ENCODE measurements at places on chromosomes 7 and 10. TPM values are rescaled to one million over a fixed set of nuclear protein-coding genes. Genes with fewer than 3 reads are reported as not detected.

Gene MUC12
- total RNA-seq: 0.14 TPM

Gene ZNF503
- total RNA-seq: 20.3 TPM

Gene SSC4D
- total RNA-seq: 3.6 TPM

Gene ANKRD61
- total RNA-seq: not detected

Gene TDRD1
- 0.28 TPM for total RNA-seq

Gene DMBT1
- under 0.01 TPM for total RNA-seq

Gene GBX1
- total RNA-seq: not detected

Gene EIF5AL1
- 0.14 TPM for total RNA-seq

Gene C7orf25
- total RNA-seq: 13.0 TPM

Gene STEAP1B
- 0.33 TPM for total RNA-seq

Gene OSBPL3
- total RNA-seq: 1.8 TPM

DNA sequence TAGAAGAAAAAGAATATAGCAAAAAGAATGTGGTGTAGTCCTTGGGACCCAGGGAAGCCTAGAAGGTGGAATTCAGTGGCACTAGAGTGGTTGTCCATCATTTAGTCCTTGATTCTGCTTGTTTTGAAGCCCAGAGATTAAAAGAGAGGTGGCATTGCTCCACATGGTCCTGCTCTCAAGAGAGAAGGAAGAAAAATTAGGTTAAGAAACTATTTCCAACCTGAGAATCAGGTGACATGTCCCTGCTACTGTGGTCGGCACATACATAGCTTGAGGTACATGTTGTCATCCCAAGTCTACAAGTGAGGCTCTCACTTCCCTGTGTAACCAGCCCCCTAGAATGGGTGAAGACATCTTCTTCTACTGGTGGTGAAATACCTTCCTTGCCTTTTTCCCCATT is at the start of gene OR9A2:
Gene OR9A2 (minus strand): TSS at position 101 of the 400 bp plus-strand sequence. CDS start 0 bp downstream, at position 101.
- DNase-seq: no peak

- DNase-seq: no peak
Measured at GRCh38 chr10:33818343-33818742, 483.9 kb upstream of the NRP1 start.

- no peak for DNase-seq
Measured at GRCh38 chr7:155371884-155372781, 74.5 kb downstream of the INSIG1 start.

GRCh38 chr7:142689439-142690120 is 59.7 kb upstream of the PRSS1 start:
- no peak for DNase-seq

DNA sequence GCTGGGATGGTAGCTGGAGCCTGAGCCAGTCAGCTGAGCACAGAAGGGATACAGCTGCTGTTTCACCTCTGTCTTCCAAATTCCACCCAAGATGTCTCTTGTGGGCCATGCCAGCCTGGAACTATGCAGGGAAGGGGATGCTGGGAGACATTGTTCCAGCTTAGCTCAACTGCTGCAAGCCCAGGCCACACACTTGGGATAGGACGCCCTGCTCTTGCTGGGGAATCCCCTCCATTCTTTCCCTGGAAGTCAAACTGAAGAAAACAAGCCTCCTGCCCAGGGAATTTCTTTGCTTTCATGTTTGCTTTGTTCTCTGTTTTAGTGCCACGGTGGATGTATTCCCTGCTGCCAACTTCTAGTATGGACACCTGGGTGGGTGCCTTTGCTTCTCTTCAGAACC is 55.2 kb upstream of the CDK13 start:
- no peak for DNase-seq

DNA sequence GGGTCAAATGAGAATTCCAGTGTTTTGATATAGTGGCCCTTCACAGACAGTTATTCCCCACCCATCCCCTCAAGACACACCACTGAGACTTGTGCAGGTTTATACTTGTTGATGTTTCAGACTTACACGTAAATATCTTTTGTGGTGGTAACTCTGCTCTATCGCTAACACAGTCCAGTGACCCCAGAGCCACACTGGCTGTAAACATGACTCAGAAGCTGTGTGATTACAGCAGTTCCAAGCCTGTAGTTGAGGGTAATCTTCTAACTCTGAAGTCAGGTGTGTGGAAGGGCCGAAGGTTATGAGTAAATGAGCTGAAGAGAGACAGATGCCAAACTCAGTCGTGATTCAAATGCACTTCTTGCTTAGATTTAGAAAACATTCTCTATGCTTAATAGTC is 19.4 kb downstream of the NOBOX start:
- peak; percentile 17 for DNase-seq

DNA sequence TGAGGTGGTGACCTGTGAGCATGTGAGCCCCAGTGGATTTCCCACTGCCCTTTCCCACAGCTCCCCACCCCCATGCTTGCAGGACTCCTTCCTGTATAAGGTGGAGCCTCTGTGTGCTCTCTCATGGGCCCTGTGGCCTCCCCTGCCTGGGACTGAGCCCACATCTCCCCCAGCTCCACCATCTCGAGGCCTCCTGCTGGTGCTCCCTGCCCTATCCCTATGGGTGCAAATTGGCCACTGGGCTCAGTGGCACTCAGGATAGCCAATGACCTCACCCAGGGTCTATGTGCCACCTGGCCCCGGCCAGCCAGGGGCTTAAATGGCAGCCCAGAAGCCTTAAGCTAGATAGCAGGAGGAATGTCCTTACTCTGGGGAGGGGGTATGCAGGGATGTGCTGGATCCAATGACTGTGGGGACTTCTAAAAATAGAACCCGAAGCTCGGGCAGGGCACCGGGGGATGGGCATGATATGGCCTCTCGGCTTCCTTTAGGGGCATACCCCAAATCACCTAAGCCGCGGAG is 2.0 kb downstream of the LDB3 start:
- no peak for DNase-seq

GRCh38 chr10:18376650-18377049 is 236.4 kb downstream of the CACNB2 start:
- no peak for DNase-seq

- DNase-seq: no peak
Measured at GRCh38 chr10:53356616-53357349, 584.2 kb upstream of the MBL2 start.

DNA sequence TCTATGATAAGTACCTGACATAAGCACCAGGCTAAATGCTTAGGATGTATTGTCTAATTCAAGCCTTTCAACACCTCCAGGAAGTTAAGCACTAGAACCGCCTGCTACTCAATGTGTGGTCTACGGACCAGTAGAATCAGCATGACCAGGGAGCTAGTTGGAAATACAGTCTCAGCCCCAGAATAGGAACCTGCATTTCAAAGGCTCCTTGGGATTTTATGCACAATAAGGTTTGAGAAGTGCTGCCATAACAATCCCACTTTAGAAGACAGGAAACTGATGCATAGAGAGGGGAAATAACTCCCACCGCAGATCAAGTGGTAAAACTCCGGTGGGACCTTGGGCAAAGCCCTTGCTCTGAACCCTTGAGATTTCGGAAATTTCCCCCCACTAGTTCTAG is 8.8 kb upstream of the DUSP5 start:
- DNase-seq: no peak
